Gastrocnemius medialis (tissue), 4 donors: ENCODE measurements at places on chromosomes 16 and 17. TPM values are rescaled to one million over a fixed set of nuclear protein-coding genes. Genes with fewer than 3 reads are reported as not detected.
A peak's percentile ranks its signal among the peaks of the same experiment; 100 is the strongest.

- no peak for DNase-seq
Observed at GRCh38 chr17:70987867-70988340, 818.6 kb downstream of the KCNJ2 start.

The BCL6B gene
- 1.2 TPM for total RNA-seq

- DNase-seq: no peak
Observed at GRCh38 chr17:75494326-75494877, 20.9 kb downstream of the CASKIN2 start.

DNA sequence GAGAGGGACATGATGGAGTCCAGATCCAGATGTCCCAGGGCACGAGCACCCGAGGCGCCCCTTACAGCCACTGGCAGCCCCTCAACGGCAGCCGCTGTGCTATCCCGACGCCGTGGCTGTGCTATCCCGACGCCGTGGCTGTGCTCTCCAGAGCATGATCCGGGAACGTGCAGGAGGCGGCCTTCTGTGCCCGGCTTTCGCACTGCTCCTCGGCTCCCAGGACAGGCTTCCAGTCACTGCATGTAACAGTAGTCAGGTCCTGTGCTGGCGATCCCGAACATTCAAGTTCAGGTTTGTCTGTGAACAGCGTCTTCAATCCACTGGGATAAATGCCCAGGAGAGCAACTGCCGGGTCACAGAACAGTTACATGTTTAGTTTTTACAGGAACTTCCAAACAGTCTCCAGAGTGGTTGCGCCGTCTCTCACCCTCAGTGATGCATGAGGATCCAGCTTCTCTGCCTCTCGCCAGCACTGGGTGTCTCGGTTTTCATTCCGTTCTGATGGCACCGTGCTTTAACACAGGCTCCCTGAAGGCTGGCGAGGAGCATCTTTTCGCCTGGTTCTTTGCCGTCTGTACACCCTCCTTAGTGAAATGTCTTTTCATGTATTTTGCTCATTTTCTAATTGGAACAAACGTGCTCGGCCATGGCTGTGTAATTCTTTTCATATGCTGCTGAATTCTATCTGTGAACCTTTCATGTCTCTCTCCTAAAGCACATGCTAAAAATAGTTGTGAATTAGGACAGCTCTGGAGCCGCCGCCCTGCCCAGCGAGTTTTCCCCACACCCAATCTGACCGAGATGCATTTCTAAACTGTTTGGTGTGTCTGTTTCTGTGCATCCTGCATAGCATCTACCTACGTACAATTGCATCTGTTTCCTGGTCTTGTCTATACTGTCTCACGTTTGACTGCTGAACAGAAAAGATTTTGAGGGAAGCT is 72.6 kb upstream of the METRNL start:
- DNase-seq: no peak

DNA sequence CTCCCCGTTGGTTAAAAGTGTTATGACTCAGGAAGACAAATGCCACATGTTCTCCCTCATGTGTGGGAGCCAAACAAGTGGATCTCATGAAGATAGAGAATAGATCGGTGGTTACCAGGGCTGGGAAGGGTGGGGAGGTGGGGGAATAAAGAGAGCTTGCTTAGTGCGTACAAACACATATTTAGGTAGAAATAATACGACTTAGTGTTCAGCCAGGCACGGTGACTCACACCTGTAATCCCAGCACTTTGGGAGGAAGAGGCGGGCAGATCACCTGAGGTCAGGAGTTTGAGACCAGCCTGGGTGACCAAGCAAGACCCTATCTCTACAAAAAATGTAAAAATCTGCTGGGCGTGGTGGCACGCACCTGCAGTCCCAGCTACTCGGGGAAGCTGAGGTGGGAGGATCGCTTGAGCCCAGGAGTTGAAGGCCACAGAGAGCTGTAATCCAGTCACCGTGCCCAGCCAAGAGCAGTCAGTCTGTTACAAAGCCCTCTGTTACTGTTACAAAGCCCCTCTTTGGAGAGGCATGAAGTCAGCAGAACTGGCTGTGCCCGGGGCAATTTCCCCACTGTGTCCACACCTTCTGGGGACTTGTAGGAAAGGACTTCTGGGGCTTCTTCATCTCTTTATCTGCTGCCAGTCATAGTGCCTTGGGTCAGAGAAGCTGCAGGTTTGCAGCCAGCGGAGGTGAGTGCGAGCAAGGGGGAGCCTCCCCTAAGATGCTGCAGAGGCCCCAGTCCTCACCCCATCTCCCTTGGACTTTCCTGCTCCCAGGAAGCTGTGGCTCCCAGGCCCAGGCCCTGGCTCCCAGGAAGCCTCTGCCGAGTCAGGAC is 4.3 kb upstream of the ALDH3A1 start:
- DNase-seq: no peak

- DNase-seq: no peak
Observed at GRCh38 chr17:43615330-43616028, 46.2 kb downstream of the MEOX1 start.

DNA sequence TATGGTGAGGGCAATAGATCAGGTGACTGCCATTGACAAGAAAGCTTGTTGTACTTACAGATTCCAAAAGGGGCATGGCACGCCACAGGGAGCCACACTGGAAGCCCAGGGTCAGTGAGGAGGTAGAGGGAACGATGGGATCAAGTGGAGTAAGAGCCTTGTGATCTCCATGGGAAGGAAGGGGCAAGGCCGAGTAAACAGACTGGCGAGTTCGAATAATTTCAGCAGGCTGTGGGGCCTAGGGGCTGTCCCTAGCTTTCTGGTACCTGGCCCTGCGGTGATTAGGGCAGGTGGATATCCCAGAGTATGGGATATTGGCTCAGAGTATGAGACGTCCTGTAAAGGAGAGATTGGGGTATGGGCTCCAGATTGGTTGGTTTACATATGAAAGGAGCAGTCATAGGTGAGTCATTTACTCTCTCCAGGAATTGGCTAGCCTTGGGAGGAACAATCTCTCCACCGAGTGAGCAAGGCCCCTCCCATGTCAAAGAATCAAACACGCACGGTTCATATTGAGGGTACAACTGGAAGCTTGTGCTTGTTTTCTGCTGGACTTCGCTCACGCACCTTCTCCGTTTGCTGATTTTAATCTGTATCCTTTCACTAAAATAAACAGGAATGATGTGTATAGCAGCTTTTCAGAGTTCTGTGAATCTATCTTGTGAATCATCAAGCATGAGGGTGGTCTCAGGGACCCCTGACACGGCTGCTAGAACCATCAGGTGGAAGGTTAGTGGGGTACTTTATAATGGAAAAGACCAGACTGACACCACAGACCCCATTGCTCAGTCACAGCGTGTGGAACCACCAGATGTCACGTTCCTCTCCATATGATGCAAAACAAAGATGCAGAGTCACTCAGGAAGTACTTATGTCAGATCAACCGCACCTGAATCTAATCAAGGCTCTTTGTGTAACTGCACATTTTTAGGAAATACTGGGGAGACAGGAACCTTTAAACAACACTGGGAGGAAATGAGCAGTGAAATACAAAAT is 27.9 kb downstream of the GABARAPL2 start:
- no peak for DNase-seq

DNA sequence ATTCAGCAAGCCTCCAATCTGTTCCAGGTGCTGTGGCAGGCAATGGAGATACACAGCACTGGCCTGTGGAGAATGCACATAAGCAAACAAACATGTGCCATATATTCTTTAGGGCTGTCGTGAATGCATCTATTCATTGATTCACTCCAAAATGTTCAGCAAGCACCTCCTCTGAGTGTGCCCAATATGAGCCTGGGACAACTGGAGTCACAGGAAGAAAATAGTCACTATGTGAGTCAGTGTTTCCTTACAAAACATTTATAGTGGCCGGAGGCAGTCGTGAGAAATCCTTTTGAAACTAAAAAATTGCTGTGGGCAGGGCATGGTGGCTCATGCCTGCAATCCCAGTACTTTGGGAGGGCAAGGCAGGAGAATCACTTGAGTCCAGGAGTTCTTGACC is 310.1 kb downstream of the CA10 start:
- no peak for DNase-seq

The PRAC2 gene
- total RNA-seq: not detected

GRCh38 chr17:1090465-1091189 is 89.2 kb downstream of the ABR start:
- no peak for DNase-seq

GRCh38 chr16:84357191-84357651 is 11.1 kb upstream of the ATP2C2 start:
- DNase-seq: no peak

The CD300LB gene
- 0.16 TPM for total RNA-seq

DNA sequence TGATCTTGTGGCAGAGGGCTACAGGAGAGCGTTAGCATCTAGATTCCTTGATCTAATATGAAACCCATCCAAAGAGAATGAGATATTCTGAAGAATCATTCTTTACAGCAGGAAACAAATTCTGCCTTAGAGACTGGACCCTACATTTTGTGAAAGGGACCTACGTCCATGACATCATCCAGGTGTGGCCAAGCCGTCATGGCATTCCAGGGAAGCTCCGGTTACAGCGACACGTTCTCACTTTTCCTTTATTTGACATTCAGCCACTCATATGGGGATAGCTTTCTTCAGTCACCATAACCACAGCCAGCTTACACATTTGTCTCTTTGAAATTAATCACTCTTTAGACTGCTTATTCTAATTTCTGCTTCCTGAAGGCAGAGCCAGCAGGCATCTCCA is 408.1 kb downstream of the XYLT1 start:
- DNase-seq: no peak

DNA sequence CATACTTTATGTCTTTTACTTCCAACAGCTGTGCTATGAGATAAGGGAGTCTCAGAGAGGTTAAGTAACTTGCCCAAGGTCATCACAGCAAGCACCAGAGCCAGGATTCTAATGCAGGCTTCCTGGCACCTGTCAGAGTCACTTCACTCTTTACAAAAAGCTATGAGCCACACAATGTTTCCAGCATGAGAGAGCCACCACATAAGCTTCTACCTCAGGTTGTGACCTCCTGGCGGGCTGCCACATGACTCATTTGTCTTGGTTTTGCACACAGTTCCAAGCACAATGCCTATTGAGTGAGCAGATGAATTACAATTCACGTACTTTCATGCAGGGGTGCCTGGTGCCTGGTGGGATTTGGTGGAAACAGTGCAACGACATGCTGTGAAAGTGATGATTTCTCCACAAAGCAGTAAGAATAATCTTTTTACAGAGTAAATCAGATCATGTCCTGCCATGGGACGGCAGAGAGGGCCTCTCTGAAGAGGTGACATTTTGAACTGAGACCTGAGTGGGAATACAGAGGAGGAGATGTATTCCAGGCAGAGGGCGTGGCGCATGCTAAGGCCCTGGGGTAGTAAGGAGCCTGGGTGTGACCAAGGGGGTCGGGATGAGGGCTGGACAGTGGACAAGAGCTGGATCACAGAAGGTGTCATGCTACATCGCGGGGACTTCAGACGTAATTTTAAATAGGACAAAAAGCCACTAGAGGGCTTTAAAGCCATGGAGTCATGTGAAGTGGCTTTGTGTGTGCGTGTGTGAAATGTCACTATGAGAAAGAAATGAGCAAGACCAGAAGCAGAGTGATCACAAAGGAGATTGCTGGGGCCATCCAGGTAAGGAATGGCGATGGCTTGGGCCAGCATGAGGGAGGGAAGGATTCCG is 53.4 kb downstream of the CACNG3 start:
- DNase-seq: no peak

- no peak for DNase-seq
Observed at GRCh38 chr17:39841134-39841683, 22.9 kb downstream of the IKZF3 start.

- DNase-seq: no peak
Observed at GRCh38 chr17:35103271-35103670, 16.4 kb downstream of the RAD51D start.

The SOX9 gene
- 1.0 TPM for total RNA-seq

DNA sequence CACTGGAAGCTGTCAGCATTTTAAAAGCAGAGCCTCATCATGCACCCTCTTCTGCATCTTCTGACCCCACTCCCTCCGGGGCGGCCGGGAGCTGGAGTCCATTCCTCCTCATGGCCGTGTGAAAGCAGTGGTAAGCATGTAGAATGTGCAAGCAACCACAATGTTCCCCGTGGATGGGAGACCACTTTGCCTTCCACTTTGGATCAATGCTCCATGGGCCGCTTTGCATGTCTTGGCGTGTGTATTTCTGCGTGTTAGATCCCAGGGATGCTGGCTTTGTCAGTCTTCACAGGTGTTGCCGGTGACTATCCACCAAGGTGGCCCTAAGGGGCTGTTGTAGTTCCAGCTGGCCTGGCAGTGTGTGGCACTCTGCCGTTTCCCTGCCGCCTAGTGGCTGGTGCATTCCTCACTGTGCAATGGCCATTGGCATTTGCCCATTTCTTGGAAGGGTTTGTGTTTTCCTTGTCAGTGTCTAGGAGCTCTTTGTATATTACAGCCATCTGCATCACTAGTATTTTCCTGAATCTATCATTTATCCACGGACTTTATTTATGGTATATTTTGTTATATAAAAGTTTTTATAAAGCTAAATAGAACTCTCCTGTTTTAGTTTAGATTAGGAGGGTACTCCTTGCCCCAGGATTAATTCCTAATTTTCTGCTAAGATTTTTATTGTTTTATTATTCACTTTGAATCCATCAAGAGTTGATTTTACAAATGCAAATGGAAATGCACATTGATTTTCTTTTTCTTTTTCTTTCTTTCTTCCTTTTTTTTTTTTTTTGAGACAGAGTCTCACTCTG is 5.8 kb upstream of the ALDH3A1 start:
- DNase-seq: peak; percentile 62

- no peak for DNase-seq
Observed at GRCh38 chr17:79819085-79819484, 20.2 kb downstream of the CBX4 start.
